Epithelial cell of proximal tubule (primary cell): ENCODE measurements at places on chromosomes 7 and 10. TPM values are rescaled to one million over a fixed set of nuclear protein-coding genes. Genes with fewer than 3 reads are reported as not detected.

The MUC12 gene
- 1.7 TPM in 1 of 2 replicates, not detected in the other for total RNA-seq

The SKIDA1 gene
- 0.52 and 1.4 TPM in 2 replicates for total RNA-seq

The PRF1 gene
- not detected in 2 replicates for total RNA-seq

DNA sequence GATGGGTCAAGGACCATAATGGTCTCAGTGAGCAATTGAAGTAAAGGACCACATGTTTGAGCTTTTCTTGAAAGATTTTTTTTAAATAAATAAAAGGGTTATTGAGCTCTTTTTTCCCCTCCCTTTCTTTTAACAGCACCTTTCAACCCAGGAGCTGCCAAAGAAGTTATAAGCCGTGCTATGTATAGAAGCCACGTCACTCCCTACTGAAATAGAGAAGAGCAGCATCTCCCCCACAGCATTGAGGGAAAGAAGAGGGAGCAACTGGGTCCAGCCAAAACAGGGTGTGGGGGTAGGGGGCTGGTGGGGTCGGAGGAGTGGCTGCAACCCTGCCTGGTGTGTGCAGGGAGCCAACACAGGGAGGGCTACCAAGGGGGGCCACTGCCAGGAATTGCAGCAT is 227.2 kb downstream of the PLXNA4 start:
- no peak for DNase-seq

- no peak for DNase-seq
Observed at GRCh38 chr10:27537787-27538186, 33.7 kb downstream of the RAB18 start.

GRCh38 chr10:70809011-70809611 is 6.6 kb upstream of the SGPL1 start:
- DNase-seq, result no peak

GRCh38 chr7:85521108-85521694 is 334.3 kb upstream of the SEMA3D start:
- DNase-seq, result no peak

DNA sequence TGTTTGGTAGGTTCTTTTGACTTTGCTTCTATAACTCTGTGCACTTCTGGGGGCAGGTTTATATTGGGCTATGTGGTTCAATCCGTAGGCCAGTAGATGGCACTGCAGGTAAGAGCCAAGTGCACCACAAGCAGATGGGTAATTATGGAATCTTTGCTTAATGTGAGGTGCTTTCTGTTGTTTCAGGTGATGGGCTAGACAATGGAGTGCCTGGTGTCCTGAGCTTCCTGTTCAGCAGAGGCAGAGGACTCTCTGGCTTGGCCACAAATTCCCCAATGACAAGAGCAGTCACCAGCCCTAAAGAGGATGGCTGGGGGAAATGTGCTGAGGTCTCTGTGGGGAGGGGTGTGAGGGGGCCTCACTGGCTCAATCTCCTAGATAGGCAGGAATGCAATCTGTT is 455.0 kb downstream of the CCSER2 start:
- no peak for DNase-seq

DNA sequence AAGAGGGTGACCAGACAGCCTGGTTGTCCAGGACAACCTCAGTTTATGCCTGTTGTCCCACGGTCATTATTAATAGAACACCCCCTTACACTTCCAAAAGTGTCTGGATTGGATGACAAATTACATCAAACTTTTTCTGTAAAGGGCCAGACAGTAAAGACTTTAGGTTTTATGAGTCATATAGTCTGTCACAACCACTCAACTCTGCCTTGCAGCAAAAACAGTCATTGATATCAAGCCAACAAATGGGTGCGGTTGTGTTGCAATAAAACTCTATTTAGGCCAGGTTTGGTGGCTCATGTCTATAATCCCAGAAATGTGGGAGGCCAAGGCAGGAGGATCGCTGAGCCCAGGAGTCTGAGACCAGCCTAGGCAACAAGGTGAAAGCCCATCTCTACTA is 66.7 kb upstream of the ATP6V0A4 start:
- no peak for DNase-seq

DNA sequence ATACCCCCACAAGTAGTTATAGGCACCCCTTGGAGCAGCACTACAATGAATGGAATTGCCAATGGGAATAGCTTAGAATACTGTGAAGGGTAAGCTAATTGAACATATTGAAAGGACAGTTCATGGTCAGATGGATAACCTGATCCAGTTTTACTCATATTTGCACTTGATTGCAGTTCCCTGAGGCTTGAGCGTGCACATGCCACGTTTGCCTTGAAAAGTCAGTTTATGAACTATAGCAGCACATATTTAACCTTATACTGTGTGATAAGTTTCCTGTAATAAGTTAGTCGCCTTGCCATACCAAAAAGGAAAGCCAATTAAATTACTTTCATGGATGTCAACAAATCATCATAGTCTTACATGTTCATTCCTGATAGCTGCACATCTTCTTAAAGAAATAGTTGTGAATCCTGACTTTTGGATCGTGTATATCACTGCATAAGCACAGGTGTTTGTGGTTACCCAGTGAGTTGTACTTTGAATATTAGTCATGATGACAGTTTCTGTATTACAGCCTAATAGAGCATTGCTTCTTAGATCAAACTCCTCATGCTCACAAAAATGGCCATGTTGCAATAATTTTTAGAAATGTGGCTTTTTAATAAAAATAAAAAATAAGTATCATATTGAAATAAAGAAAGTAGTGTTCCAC is 21.6 kb downstream of the DNTT start:
- no peak for DNase-seq
